Femur (tissue), 1 donor: ENCODE measurements at places on chromosomes 6 and 20.
A peak's percentile ranks its signal among the peaks of the same experiment; 100 is the strongest.

DNA sequence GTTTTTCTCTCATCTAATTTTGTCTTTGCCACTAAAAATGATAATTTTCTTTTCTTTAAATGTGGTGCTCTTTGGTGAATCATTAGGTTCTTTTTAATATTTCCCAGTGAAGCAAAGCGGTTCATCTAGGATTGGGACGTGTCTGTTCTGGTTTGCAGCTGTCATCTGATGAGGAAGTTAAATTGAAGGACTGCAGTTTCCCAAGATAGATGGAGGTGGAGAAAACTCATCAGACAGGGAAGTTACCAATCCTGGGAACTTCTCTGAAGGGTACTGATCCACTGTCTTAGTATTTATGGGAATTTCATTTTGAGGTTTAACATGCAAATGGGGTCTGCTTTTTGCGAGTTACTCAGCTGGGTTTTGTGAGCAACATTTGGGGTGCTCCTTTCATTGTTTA lies 2.4 kb upstream of the AARS2 start:
- DNase-seq, result no peak

DNA sequence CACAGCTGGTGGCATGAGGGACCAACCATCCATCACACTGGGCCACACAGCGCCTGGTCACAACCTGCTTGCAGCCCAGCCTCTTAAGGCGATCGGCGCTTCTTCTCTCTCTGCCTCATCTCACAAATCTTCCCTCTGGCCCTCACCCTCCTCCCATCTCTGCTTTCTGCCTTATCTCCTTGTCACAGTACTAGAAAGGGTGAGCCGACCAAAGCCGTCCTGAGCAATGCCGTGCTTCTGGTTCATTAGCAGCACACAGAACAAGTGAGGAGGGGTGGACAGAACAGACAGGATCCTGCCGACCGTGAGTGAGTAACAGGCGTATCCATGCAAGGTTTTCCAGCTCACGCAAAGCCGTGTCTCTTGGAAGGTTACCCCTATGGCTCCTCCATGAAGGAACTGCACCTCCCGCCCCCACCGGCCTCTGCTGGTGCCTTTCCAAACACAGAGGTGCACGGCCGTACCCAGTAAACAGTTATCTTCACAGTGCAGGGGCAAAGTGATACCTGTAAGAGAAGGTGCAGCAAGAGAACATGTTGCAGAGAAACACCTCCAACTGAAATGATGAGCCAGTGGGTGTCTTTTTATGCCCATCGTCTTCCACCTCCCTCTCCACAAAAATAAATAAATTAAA lies 331.7 kb downstream of the FARS2 start:
- no peak for DNase-seq

GRCh38 chr6:100719883-100720682 lies 161.0 kb downstream of the ASCC3 start:
- no peak for DNase-seq

- peak; percentile 71 for DNase-seq
These were observed 64.8 kb upstream of the TMEM30A start for GRCh38 chr6:75349262-75349984.

DNA sequence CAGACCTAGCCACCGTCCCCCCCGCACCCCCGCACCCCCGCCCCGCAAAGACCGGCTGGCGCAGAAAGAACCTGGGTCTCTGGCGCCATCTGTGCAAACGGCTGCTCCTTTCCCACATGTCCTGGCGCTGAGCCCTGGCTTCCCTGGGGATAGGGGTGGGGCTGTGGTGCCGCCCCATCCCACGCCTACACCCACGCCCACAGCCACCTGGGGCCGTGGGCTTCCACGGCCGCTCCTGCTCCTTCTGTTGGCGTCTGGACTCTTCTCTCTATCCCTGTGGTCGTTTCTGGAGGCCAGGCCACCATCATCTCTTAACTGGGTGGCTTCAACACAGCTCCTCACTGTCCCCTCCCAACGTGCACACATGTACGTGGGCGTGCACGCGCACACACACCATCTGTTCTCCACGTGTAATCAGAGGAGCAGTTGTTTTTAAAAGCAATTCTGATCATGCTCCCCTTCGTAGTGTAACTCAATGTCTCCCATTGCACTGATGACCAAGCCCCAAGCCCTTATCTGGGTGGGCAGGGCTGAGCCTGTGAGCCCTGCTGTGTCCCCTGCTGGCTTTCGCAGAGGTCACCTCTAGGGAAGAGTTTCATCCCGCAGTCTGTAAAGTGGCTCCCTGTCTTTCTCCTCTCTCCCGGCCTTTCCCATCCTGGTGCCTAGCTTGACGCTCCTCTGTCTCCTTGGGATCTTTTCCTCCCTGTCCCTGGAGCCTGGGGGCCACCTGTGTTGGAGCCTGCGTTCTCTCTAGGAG lies 31.9 kb upstream of the FAM83D start:
- no peak for DNase-seq

GRCh38 chr6:68741501-68742386 lies 106.7 kb downstream of the ADGRB3 start:
- no peak for DNase-seq
